CD4-positive, alpha-beta memory T cell (primary cell): ENCODE measurements at places on chromosomes 12 and 14. TPM values are rescaled to one million over a fixed set of nuclear protein-coding genes. Genes with fewer than 3 reads are reported as not detected.

GRCh38 chr14:71514941-71515919 lies 417.0 kb upstream of the RGS6 start:
- no peak for DNase-seq

DNA sequence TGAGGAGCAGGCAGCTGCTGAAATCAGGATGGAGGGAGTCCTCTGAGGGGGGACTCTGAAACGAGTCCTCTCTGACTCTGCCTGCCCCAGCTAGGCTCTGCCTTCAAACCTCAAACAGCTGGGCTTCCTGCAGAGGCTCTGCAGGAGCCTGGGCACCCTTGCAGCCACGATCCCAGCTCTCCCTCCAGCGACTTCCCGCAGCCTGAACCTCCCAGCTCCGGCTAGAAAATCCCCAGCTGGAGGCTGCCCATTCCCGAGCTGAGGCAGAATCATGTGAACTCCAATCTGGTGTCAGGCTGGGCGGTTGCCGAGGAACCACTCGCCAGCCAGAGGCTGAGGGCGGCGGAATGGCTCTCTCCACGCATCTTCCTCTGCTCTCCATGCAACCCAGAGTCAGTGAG lies at the start of gene GPR68:
Gene GPR68 (minus strand): TSS at position 204 of the 401 bp plus-strand sequence. CDS start 9,654 bp downstream, outside the sequence.
- peak; percentile 44 for DNase-seq

GRCh38 chr12:22709292-22709691 lies 84.3 kb downstream of the ETNK1 start:
- DNase-seq = no peak

MORN3 gene
- 14.1 TPM for total RNA-seq

MMAB gene
- 16.0 TPM for total RNA-seq

DNA sequence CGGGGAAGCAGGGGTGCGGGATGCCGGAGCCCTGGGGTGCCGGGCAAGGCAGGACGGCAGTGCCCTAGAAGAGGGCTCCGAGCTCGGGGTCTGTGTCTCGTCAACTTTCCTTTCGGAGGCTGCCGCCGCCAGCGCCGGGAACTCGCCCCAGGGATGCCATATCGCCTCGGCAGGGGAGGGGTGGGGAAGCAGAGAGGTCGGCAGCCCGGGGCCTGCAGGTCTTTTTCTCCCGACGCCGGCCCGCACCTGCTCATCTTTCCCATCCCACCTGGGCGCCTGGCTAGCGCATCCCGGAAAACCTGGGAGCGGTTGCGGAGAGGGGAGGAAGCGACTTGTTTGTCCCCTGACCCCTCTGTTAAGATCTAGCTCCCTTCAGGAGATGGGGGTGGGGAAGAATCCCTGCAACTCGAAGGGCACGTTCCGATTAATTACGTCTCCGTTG lies 547 bp downstream of the CNTN1 start:
- no peak for DNase-seq

DNA sequence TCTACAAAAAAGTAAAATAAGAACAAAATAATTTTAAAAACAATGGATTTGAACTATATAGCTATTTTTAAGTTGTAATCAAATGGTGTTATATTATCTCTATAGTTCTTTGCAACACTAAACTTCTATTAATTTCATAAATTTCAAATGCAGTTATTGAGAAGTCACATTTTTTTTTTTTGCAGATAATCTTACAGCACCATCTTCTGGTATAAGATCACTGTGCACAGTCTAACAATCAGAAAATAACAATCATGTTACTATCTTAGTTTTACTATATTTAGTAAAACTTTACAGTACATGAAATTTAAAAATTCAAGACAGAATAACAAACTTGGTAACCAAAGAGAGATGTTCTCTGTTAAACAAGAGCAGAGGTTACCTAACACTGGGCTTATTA lies 40.6 kb downstream of the GXYLT1 start:
- no peak for DNase-seq

DNA sequence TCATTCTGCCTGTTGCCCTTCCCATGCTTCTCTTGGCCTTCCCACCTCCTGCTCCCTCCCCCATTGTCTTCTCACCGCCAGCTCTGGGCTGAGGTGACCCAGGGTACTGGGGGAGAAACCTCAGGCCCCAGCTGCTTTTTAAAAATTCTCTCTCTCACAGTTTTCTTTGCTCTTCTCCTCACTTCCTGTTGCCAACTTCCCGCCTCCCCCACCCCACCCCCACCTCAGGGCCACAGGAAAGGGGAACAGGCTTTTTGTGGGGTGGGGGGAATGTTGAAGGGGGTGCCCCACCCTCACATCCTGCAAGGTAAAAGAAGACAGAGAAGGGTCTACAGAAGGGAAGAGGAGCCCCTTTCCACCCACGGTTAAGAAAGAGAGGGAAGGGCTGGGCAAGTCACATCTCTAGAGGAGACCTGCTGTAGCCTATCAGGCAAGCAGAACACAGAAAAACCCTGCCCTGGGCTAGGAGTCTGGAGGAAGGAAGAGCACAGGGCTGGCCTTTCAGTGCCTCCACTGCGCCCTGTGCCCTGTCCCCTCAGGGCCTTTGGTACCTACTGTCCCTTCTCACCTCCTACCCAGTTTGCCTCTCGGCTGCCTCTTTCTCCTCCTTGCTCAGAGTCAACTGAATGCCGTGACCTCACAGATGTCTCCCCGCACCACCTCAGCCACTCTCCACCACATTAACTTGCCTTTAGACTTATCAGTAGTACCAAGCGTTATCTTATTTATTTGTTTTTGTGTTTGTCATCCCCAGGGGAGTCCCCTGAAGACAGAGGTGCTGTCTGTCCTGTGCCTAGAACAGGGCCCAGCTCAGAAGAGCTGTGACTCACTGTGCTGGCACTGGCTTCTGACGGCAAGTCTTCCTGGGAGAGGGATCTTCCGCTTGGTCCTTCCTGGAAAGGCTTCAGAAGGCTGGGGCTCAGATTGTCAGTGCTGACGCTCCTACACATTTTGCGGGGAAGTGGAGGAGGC lies 1.7 kb downstream of the ARHGAP9 start:
- peak; percentile 64 for DNase-seq

LRFN5 gene
- total RNA-seq = not detected

DNA sequence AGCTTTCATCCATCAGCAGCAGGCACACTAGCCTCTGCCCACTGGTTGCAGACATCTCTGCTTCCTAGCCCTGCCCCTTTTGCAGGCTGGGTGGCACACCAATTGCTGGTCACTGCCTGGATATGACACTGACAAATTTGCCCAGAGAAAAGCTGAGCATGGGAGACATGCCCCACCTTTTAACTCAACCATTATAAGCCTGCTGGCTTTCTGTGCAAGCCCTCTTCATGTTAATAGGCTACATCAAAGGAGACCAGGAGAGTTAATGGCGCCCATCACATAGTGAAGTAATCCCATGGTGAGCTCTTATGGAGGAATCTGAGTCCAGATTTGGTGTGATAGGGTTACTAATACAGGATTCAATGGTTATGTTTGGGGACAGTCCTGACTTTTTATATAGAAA lies 139.2 kb downstream of the KICS2 start:
- no peak for DNase-seq

GRCh38 chr14:75675265-75675960 lies 14.4 kb downstream of the TTLL5 start:
- no peak for DNase-seq

DNA sequence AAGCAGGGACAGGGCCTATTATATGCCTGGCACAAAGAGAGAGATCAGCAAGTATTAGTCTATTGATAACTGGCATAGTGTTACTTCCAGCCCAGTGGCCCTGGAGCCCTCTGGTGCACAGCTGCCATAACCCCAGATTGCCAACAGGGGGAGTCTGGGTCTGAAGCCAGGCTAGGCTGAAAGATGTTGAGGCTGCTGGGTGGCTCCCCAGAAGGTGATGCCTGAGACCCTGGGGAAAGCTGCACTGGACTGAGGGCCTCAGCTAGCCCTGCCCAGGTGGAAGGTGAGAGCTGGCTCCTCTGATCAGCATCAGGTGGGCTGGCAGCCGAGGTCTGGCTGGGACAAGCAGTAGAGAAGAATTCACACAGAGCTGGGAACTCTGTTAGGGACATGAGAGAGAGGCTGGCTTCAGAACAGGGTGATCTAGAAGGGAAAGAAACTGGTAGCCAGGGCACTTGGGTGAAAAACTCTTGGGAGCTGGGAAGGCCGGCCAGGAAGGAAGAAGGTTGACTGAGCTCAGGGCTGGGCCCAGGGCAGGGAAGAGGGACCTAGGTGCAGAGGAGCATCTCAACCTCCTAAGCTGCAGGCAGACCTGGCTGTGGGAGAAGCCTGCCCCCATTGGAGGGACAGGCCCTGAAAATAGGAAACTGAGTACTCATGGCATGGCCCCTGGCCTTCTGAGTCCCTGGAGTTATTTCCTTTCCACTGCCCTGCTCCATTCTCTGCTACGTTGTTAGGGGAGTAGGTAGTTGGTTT lies 3.9 kb downstream of the GZMH start:
- peak; percentile 49 for DNase-seq

RPS26 gene
- total RNA-seq = 55.8 TPM

DNA sequence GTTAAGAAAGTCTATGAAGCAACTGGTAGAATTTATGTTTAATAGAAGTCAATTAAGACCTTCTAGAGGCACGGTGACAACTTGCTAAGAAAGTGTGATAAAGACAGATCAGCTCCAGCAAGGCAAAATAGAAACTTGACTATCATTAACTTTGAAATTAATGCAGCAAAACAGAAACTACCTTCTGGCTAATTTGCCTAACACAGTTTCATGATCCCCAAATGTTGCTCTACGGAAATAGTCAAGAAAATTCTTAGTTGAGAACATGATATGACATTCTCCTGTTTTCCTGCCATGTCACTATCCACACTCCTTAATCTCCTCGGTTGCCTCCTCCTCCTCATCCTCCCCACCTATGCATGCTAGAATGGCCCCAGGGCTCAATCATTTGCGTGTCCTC lies 4.2 kb downstream of the DENND5B start:
- no peak for DNase-seq

ANKS1B gene
- 0.28 TPM for total RNA-seq

GRCh38 chr14:90368946-90369721 lies 27.7 kb upstream of the CALM1 start:
- DNase-seq = peak; percentile 43

DNA sequence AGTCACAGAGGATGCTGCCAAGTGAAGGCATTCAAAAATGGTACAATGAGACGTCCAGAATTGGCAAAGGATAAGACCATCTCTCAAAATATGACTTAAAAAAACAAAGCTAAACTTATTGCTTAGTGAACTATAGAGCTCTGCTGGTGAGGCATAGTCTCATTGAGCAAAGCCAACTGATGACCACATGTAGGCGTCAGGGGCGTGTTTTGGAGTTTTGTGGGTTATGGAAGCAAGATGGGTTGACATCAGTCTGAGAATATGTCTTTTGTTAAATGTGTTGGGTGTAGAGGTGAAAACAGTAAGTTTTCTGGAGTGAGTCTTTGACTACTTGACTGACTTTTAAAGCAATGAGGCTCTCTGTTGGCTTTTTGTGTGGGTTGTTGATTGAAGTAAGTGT lies 47.2 kb downstream of the ATL1 start:
- DNase-seq = no peak

EAPP gene
- total RNA-seq = 58.2 TPM

- DNase-seq = no peak
These were observed 785 bp upstream of the NIN start for GRCh38 chr14:50831726-50832168.
